ENCODE measurements at places on chromosomes 3 and 15. TPM values are rescaled to one million over a fixed set of nuclear protein-coding genes. Genes with fewer than 3 reads are reported as not detected.

DNA sequence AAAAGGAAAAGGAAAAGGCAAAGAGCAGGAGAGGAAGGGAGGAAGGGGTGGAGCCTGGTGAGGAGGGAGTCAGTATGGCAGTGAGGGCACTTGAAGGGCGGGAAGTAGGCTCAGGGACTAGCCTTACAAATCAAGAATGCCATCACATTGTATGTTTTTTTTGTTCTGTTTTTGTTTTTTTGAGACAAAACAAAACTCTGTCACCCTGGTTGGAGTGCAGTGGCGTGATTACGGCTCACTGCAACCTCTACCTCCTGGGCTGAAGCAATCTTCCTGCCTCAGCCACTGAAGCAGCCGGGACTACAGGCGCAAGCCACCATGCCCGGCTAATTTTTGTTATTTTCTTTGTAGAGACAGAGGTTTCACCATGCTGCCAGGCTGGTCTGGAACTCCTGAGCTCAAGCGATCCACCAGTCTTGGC is 10.5 kb upstream of the PIK3CB start:
- no peak for DNase-seq

DNA sequence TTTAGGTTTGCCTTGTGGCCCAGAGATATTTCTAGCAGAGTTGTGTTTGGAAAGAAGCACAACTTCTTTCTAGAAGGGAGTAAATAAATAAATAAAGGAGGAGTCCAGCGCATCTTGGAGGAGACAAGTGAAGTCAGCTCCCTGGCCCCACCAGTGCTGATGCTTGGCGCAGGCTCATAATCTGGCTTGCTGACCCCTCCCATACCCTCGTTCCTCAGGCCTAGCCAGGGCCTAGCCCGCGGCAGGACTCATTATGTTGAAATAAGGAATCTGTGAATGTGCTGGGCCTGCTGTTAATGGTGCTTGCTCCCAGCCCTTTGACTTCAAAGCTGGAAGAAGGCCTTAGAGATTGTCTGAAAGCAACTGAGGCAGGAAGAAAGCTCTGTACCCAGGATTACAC is 3.1 kb downstream of the ZNF710 start:
- DNase-seq: no peak

GRCh38 chr15:63392361-63393009 is 10.8 kb upstream of the CA12 start:
- no peak for DNase-seq

DNA sequence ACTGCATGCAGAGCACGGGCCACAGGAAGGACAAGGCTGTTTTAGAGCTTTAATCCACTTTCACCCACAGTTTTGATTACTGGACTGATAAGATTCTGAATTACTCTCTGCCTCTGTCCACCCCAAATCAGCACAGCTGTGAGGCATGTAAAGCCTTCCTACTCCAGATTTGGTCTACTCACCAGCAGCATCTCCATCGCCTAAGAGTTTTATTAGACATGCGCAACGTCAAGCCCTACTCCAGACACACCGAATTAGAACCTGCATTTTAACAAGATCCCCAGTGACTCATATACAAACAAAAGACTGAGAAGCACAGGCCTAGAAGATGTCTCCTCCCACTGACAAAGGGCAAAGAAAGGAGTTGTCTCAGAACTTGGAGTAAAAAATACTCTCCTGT is 221.2 kb downstream of the TUSC7 start:
- DNase-seq: peak; percentile 40

- no peak for DNase-seq
Observed at GRCh38 chr3:52835766-52836470, 1.1 kb upstream of the MUSTN1 start.

DNA sequence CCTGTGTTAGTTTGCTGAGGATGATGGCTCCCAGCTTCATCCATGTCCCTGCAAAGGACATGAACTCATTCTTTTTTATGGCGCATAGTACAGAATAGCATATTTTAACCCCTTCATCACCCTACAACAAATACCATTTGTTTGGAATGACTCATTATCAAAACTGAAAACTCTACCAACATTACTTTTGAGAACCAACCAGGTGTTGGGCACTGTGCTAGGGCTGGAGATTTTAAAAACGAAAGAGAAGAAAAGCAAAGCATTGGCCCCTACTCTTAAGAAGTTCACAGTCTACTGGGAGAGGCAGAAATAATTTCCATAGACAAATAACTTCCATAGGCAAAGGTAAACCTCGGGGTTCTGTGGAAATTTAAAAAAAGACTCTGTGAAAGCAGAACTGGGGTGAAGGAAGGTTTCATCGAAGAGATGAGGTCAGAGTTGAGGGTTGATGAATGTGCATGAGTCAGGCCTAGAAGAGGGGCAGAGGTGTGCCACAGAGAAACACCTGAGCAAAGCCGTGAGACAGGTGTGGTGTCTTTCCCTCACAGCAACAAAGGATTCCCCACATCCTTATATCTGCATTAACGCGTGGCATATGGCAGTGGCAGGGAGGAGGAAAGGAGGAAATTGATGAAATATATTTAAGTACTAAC is 51.0 kb downstream of the MCF2L2 start:
- DNase-seq: no peak

GRCh38 chr3:16203671-16204629 is 29.5 kb downstream of the GALNT15 start:
- DNase-seq: no peak

DNA sequence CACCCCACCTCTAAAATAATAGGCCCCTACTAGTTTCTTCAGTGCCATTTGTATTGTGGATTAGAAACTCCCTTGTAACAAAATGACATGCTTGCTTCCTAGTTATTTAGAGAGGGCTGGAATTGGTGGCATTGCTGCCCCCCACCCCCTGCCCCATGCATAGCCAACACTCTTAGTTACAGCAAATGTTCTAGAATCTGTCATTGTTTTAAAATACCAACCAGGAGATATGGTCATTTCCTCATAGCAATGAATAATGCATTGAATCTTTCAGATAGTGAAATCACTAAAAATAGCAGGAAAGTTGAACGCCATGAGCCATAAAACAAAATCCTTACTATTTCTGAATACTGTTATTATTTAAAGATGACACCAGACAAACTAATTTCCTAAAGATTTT is 292.5 kb downstream of the ARPP21 start:
- no peak for DNase-seq

DNA sequence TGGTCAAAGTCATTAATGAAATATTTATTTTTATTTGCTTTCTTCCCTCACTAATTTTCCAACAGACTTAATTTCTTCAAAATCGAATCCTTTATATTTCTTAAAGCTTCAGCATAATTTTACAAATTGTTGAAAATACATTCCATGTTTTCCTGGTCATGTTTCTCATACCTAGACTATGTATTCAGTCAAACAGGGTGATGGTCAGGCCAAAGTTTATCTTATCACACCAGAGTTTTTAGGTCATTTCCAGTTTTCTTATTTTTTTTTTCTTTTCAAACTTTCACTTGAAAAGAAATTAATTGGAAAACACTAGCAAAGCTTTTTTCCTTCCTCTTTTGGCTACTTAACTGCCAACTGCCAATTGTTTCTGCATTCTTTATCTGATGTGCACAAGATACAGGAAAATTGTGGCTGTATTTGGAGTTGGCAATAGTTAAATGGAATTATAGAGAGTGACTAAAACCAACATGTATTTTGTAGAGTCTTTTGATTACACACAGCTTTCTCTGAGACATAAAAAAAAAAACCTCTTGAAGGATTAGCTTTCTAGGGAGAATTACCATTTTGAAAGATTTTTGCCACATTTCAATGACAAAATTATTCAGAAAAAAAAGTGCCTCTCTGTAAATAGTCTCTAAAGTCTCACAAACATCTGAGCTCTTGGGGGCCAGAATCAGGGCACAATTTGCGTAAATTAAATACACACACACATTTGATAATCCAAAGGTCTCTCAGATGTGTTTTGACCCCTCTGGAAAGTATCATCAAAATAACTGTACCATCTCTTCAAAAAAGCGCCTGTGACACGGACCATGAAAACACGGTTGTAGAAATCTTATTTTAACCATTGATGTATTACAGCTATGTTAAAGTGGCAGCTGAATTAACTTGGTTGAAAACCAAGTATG is 603.2 kb upstream of the KCNMB2 start:
- no peak for DNase-seq

- no peak for DNase-seq
Observed at GRCh38 chr3:54900838-54901591, 26.8 kb downstream of the LRTM1 start.

DNA sequence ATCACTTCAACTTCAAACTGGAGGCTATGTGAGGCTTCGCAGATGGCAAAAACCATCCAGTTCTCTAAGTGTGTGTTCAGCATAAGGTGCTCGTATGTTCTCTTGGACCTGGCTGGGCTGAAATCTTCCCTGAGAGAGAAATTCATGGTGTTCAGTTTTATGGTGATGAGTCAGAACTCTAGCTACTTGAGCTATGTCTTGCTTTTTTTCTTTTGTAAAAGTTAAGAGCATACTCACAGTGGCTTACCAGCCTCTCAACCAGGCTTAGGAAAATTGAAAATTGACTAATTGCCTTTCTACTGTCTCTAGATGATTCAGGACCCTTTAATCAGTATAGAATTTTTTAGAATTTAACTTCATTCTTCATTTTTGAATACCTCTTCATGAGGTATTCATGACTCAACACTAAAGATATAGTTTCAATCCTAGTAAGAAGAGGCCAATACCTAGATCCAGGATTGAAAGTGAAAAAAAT is 617.5 kb downstream of the TBL1XR1 start:
- DNase-seq: no peak

DNA sequence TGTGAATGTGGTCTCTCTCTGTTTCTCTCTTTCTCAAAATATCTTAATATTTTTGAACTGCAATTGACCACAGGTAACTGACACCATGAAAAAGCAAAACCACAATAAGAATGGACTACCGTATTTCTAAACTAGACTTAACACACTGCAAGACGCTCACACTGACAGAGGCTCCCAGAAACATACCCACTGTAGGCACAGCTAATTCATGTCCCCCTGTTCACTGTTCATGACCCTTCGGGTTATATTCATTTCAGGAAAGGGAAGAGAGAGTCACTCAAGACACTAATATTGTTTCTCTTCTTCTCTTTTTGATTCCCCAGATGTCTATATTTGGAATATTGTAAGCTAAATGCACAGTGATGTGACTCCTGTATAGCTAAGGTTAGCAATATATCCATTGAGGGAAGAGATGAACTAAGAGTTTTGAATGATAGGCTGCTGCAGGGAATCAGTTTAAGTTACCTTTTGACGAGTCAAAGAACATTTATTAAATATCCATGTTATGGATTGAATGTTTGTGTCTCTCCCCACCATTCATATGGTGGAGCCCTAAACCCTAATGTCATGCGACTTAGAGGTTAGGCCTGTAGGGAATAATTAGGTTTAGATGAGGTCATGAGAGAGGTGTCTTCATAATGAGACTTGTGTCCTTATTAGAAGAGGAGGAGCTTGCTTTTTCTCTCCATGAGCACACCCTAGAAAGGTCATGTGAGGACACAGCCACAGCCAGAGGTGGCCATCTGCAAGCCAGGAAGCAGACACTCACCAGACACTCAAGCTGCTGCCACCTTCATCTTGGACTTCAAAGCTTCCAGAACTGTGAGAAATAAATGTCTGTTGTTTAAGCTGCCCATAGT is 216.6 kb upstream of the GRM7 start:
- no peak for DNase-seq

DNA sequence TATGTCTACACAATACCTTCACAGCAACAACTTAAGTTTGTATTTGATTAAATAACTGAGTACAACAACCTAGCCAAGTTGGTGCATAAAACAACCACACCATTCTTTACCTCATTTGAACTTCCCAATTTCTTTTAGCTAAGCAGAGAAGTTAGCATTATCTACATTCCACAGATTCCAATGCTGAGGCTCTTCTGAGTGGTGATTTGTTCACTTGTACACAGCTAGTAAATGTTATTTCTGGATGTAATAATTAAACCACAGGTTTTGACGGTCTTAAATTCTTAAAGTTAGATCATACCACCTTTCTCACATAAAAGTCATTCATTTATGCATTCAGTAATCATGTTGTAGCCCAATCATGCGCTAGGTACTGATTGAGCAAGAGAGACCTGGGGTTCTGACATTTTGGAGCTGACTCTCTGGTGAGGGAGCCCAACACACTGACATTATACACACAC is 102.5 kb downstream of the SST start:
- DNase-seq: peak; percentile 11

DNA sequence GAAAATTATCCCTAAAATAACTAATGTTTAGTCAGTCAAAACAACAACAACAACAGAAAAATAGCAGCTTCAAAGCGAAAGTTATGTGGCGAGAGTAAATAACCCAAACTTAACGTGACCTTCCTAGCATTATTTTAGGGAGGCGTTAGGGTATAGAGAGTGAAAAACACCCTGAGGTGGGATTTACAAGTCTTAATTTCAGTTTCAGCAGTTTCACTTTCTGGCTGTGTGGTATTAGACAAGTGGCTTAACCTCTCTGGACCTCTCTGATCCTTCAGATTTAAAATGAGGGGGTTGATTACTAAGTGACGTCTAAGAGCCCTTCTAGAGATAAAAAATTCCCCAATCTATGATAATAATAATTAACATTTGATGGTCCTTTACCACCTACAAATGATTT is 291.2 kb downstream of the ZBTB20 start:
- DNase-seq: no peak

DNA sequence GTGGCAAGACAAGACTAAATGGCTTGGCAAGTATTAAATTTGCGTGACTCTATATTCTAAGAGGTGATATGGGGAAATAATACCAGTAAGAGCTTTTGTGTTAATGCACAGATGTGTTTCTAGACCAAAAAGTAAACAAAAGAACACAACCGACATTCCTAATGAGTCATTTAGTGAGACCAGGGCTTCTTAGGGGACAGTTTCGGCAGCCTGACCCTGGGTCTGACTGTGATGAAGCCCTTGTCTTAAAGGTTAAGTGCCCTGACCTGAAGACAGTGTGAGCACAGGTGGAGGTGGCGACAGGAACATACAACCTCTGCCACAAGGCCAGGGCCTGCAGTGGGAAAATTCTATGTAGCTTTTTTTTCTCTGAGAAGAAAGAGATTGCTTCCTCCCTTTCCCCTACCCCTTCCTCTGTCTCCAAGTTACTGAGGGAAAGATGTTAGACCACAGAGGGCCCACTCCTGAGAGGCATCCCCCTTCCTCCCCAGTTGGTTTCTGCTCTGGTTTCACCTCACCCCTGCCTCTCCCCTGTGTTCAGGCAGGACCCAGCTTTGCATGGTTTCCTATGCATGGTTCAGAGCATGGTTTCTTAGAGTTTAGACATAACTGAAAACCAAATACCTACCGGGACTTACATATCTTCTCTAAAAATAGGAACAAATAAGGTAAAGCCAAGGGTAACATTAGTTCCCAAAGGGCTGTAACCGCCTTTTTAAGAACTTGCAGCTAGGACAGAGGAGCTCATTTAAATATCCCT is 24.8 kb upstream of the CMTM7 start:
- no peak for DNase-seq

GRCh38 chr3:112688819-112689218 is 47.9 kb upstream of the CCDC80 start:
- no peak for DNase-seq

GRCh38 chr3:71690341-71690841 is 34.8 kb downstream of the EIF4E3 start:
- DNase-seq: no peak

C3orf62 gene
- total RNA-seq: 2.0 TPM

REC114 gene
- not detected for total RNA-seq

SLC2A2 gene
- total RNA-seq: not detected

MYRIP gene
- not detected for total RNA-seq
